Large intestine (tissue), 12 donors: ENCODE measurements at places on chromosomes 16 and 17. TPM values are rescaled to one million over a fixed set of nuclear protein-coding genes. Genes with fewer than 3 reads are reported as not detected.

GRCh38 chr17:38425744-38426143, 2.5 kb upstream of the ARHGAP23 start:
- no peak for DNase-seq

GRCh38 chr17:36901506-36901905, 35.8 kb upstream of the LHX1 start:
- DNase-seq = peak; percentile 35

GRCh38 chr16:12625068-12625467, 178.6 kb downstream of the CPPED1 start:
- DNase-seq = no peak

Gene KRT24
- not detected for polyA plus RNA-seq

Gene SMIM36
- not detected for polyA plus RNA-seq
